ENCODE measurements at places on chromosomes 2 and 18.

DNA sequence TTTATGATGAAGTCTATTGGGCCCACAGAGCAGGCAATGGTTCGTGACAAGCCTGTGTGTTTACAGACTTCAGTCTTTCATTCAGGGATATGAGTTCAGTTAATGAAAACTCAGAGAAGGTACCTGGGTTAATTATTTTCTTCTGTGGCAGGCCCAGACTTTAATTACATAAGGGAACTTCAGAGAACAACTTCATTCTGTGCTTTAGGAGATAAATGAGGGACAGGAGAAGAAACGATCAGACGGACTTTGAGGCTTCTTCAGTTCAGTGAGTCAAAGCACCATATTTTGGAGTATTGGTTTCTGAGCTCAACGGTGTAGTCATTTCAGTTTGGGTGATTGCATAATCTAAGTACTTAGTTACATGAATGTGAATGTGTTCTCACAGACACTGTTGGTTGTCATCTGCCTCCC is 203.0 kb upstream of the KCNJ3 start:
- no peak for DNase-seq

DNA sequence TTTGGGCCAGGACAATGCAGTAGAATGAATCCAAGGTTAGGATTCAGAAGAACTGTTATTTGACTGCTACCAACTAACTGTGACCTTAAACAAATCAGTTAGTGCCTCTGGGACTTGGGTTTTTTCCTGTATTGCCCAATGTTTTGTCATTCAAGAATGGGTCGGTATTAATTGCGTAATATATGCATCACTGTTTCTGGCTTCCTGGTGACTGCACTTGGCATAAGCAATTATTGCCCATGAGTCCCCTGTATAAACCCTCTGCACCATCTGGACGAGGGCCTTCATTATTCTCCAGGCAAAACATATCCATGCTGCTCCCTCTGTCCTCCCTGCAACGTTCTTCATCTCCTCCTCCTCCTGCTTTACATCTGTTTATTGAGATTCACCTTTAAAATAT is 255.8 kb upstream of the LRRTM1 start:
- no peak for DNase-seq

DNA sequence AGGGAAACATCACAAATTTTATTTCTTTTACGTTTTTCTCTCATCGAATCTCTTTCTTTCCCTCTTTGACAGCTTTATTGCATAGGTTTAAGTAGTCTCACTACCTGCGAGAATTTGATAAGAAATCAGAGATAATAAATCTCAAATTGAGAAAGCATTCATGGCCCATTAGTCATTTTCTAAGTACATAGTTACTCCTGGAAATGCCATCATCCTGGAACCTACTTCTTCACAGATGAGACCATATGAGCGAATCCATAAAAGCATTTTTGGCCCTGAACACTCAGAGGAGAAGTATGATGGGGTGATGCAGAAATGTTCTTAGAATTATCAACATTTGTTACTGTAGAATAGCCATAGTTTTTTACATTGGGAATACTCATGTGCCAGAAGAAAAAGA is 138.0 kb upstream of the ARHGAP28 start:
- no peak for DNase-seq

DNA sequence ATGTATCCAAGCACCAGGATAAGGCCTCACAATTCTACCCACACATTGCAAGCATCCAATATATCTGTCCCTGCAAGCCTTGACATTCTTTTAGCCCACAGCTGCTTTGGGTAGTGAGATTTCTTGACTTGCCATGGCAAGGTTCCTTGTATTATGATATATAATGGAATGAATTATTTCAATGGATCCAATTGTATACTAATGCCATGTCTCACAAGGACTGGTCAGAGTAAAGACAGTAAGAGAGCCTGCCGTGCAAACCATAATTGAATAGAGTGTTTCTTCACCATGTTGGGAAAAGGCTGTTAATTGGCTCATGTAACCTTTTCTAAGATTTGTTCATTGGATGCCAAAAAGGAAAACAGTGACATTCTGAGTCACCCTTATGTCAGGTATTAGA is 64.3 kb upstream of the RBBP8 start:
- DNase-seq: no peak

DNA sequence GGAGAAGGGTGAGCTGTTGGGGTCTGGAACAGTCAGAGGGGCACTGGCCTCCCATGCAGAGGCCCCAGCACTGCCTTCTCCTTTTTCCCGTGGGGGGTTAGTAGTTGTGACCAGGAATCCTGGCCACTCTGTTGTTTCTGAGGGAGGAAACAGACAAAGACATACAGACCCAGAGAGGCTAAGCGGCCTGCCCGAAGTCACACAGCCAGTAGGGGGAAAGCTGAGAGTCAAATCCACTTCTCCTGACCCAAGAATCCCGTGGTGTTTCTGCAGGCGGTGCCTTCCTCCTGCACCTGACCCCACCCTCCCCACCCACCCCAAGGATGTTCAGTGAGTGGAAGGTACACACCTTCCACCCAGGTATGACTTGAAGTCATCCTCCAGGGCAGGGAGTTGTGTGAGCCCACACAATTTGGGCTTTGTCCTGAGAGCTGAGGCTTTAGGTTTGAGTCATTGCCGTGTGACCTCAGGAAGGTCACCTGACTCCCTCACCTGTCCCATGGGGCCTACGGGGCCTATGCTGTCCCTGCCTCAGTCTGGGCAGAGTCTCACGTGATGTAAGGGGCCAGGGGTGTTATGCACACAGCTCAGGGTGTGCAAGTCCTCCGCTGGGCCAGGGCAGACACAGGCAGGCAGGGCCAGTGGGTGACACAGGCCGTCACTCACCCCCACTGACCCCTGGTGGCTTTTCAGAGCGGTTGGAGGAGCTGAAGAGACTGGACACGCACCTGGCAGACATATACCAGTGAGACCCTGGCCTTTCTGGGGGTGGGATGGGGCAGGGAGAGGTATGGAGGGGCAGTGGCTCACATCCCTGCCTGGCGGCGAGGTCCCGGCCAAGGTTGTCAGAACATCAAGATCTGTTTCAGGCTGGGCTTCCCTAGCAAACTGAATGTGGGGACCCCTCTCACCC is 5.0 kb downstream of the NT5DC4 start:
- no peak for DNase-seq

DNA sequence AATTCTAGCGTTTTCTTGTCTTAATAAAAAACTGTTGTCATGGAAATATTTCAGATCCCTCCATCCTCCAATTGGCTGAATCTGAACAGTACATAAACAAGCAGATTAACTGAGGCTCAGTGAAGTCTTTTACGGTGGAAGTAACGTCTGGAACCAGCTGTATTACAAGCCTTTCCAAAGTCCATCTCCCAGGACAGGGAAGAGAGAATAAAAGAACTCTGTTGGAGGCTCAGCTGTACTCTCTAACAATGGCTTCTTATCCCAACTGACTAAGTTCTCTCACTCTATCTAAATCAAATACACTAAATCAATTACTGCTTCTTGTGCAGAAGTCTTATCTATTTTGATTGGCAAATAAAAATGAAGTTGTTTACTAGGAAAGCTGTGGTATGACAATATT is 19.9 kb upstream of the NEDD4L start:
- DNase-seq: no peak

- no peak for DNase-seq
Measured at GRCh38 chr2:239495175-239495574, 94.4 kb upstream of the HDAC4 start.

DNA sequence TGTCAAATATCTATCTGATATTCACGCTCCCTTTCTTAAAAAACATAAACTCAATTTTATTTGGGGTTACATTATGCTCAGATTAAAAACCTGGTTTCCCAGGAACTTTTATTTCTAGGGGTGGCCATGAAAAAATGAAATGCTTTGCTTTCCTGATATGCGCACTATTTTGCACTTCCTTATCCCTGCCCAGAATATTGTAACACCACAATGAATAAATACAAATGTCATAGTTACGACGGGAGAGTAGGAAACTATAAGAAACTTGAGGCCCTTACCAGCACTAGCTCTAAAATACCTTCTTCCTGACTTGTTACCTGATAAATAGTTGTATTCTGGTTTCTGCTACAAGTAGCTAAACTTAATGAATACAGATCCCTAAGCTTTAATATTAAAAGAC is 475.6 kb upstream of the CWC22 start:
- no peak for DNase-seq

- DNase-seq: no peak
Measured at GRCh38 chr2:176056406-176056805, 27.4 kb downstream of the EVX2 start.

DNA sequence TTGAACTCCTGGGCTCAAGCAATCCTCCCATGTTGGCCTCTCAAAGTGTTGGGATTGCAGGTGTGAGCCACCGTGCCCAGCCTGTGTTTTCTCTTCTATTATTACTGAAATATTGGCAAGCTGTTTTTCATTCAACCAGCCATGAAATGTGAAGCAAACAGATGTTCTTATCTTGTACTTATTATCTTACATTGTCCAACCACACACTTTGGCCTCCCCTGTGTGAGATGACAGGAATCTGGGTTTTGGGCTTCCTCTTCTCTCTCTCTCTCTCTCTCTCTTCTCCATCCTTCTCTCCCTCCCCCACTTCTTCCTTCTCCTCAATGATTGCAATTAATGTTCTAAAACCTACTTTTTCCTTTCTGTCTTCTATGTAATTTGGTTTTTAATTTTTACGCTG is 33.1 kb downstream of the RAMP1 start:
- DNase-seq: no peak

- DNase-seq: no peak
Measured at GRCh38 chr2:229296536-229296935, 25.4 kb upstream of the PID1 start.

- DNase-seq: no peak
Measured at GRCh38 chr2:37379881-37380296, 35.5 kb downstream of the QPCT start.

- no peak for DNase-seq
Measured at GRCh38 chr18:63440881-63441280, 18.6 kb upstream of the VPS4B start.

DNA sequence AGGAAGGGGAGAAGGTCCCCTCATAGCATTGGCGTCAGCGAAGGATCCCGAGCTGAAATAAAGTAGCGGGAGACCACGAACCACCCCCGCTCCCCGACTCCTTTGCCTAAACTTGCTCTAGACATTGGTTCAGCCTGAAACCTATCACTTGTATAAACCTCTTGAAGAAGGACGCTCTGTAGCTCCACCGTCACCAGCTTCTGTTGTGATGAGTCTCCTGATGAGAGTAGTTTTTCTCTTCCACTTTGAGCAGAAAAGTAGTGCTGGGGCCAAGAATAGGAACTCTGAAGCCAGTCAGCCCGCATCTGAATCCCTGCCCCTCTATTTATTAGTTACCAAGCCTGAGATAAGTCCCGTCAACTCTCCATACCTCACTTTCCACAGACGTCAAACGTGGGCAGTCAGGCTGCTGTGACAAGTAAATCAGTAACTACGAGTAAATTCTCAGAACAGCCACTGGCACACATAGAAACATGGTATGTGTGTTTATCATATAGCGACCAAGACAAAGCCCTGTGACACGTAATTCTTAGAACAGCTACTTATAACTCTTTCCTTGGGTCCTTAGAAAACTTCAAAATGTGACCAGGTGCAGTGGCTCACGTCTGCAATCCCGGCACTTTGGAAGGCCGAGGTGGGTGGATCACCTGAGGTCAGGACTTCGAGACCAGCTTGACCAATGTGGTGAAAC is 61.7 kb downstream of the CD226 start:
- no peak for DNase-seq

DNA sequence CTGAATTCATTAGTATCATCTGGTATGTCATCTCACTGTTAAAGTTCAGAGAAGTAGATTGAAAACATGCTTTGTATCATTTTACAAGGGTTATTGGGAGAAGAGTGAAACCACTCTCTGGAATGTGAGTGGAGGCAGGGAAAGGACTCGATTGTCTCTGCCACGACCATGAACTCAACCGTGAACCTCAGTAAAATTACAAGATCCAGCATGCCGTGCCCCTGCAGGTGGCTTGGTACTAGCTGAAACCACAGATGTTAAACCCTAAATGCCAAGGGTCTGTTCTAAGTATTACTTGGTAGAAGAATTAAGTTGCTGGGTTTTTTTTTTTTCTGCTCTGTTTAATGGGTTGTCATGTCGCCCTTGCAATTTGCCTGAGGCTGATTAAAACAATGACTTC is 197.2 kb downstream of the MYO3B start:
- DNase-seq: no peak

DNA sequence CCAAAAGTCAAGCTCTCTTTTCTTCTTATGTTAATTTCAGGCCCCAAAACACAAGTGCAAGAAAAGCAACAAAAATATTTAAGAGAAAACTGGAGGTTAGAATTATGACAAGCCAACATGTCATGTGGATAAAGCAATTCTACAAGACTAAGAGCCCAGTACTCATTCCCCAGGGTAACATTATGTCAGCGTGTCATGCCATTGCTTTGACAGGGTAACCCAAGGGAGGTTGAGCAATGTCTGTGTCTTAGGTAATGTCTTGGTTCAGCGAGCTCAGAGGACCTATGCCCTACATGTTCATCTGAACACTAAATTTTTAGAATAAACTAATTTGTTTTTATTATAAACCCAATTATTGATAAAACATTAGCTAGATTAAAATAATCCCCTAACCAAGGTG is 173.2 kb upstream of the ZNF804A start:
- no peak for DNase-seq

DNA sequence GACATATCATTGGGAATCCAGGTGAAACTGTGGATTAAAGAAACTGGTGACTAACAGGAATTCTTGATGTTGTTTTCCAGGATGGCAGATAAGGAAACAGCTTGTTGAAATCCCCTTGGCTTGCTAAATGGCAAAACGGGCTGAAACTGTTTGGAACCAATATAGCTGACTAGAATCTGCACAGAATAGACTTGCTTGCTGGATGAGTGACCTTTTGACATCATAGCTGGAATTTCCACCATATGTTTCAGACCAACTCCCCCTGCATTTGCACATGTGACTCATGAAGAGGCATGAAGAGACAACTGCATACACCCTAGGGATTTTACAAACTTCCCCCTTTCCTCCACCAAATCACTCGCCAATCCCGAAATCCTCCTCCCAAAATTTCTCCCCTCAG is 87.7 kb upstream of the LYPD1 start:
- no peak for DNase-seq

DNA sequence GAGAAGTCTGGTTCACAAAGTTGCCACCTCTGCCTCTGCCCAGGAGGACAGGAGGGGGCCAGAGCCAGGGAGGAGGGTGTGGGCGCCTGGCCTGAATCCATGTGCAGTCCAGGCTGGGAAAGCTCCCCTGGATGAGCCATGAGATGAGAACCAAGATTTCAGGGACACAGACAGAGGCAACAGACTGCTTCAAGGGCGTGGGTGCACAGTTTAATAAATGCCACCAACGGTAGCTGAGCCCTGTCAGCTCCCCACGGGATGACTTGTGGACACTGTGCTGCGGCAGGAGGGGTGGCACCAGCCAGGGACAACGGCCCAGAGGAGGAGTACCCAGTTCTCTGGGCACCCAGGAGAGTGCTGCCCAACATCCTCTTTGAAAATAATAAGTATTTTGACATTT is 15.2 kb downstream of the CAPG start:
- no peak for DNase-seq

- DNase-seq: no peak
Measured at GRCh38 chr2:110657724-110658305, 20.0 kb downstream of the BUB1 start.

GRCh38 chr18:78758496-78758895 is 221.1 kb upstream of the SALL3 start:
- no peak for DNase-seq

- no peak for DNase-seq
Measured at GRCh38 chr18:32920796-32921787, 148.3 kb upstream of the KLHL14 start.

GRCh38 chr2:3535794-3536681 is 16.7 kb upstream of the ADI1 start:
- no peak for DNase-seq
